ENCODE measurements at places on chromosomes 3 and 15. TPM values are rescaled to one million over a fixed set of nuclear protein-coding genes. Genes with fewer than 3 reads are reported as not detected.

The LOXL1 gene
- total RNA-seq = 36.6 TPM

The LRRC57 gene
- 27.7 TPM for total RNA-seq

The CPEB1 gene
- total RNA-seq = not detected

The FAM227B gene
- 2.2 TPM for total RNA-seq

The UNC45A gene
- 93.3 TPM for total RNA-seq

Measured in tracheal epithelial cell (primary cell).